ENCODE measurements at places on chromosomes 11 and 22. TPM values are rescaled to one million over a fixed set of nuclear protein-coding genes. Genes with fewer than 3 reads are reported as not detected.
A peak's percentile ranks its signal among the peaks of the same experiment; 100 is the strongest.

Gene TRIOBP
- total RNA-seq = 24.8 TPM

DNA sequence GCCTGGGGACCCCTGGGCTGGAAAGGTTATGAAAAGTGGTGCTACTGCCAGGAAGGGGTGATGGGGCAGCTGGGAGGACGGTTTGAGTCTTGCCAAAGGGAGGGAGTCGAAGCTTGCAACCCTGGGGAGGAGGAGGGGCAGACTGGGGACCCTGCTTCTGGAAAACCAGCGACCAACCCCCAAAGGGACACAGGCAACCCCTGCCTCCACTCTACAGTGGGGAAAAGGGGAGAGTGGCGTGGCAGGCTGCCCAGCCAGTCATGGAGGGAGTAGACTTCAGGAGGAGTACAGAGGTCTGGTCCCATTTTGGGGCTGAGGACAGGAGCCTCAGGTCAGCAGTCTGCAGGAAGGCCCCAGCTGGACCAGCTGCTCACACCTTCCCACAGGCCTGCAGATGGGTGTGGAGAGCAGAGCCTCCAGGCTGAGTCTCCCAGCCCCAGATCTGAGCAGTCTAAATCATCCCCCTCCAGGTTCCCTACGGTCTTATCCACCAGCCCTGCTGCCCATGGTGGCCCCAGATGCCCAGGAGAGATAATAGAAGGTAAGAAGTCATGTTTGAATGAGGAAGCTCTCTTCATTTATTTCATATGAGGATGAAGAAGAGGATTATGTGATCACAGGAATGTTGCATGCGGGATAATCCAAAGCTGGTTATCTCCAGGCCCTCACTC, 3.3 kb downstream of the DDT start:
- H3K27me3 ChIP-seq = no peaks in the 10 kb centered on the region
- DNase-seq = no peak
- no peak overlapping the region for H3K4me3 ChIP-seq
- H3K27ac ChIP-seq = no peak overlapping the region

- H3K27ac ChIP-seq = no peak overlapping the region
- H3K4me3 ChIP-seq = no peak overlapping the region
- no peak for DNase-seq
- H3K27me3 ChIP-seq = no peaks in the 10 kb centered on the region
Observed at GRCh38 chr11:96111308-96111707, 187.4 kb upstream of the MTMR2 start.

GRCh38 chr22:50165436-50166123, 5.0 kb upstream of the PANX2 start:
- no peak overlapping the region for H3K4me3 ChIP-seq
- no peaks in the 10 kb centered on the region for H3K36me3 ChIP-seq
- no peak overlapping the region for H3K27ac ChIP-seq

- no peaks in the 10 kb centered on the region for H3K4me1 ChIP-seq
- DNase-seq = no peak
- no peak overlapping the region for H3K4me3 ChIP-seq
Observed at GRCh38 chr22:17590586-17590985, 27.3 kb downstream of the SLC25A18 start.

DNA sequence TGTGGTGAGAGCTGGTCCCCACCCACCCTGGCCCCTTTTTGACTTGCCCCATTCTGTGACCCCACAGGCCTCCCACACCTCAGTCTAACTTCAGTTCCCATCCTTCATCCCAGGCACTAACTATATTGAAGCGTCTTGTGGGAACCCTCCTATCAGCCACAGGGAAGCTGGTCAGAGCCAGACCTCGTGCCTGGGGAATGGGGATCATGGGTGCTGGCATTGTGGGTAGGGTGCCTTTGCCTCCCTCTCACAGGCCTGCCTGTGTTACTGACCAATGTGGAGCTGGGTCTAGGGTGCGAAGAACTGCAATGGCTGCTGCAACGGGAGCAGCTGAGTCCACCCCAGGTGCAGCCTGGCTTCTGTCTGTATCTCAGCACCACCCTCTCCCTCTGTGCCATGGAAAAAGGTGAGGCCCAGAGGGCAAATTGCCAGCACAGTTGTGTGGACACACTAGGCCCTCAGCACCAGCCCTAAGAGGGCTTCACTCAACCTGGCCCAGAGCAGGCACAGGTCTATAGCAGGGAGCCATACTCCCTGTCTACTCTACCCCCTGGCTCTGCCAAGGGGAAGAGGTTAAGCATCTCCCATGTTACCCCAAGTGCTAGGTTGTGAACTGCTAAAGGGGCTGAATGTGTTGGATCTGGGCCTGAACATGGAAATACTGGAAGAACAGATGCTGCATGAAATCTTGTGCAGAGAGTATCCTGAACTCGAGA, 37.3 kb downstream of the RRP8 start:
- no peak overlapping the region for H3K27ac ChIP-seq
- H3K4me3 ChIP-seq = no peak overlapping the region
- H3K36me3 ChIP-seq = no peaks in the 10 kb centered on the region
- no peaks in the 10 kb centered on the region for H3K4me1 ChIP-seq

Gene SLC6A5
- total RNA-seq = not detected

DNA sequence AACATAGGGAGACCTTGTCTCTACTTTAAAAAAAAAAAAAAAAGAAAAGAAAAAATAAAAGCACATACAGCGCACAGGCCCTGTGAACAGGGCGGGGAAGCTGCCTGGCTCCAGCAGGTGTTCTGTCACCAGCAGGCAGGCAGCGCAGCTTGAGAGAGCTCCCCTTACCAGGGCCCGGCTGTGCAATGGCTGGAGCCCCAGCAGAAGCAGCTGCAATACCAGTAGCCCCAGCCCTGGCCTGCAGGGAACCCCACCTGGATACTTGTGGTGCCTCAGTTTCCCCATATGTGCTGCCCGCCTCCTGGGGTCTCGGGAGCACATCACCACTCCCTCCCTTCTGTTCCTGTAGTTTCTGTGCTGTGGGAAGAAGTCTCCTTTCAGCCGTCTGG, 12.3 kb downstream of the TSPAN32 start:
- H3K27me3 ChIP-seq = no peaks in the 10 kb centered on the region
- H3K4me1 ChIP-seq = peaks cover 4% of the 10 kb centered on the region
- DNase-seq = no peak
- H3K27ac ChIP-seq = no peak overlapping the region
- H3K36me3 ChIP-seq = no peaks in the 10 kb centered on the region
- no peak overlapping the region for H3K4me3 ChIP-seq

Gene PPFIBP2
- total RNA-seq = 10.6 TPM

Gene UPK3A
- total RNA-seq = not detected

- DNase-seq = no peak
- no peaks in the 10 kb centered on the region for H3K27me3 ChIP-seq
- H3K36me3 ChIP-seq = peaks cover 38% of the 10 kb centered on the region
- H3K4me1 ChIP-seq = peaks cover 13% of the 10 kb centered on the region
- H3K4me3 ChIP-seq = no peak overlapping the region
Observed at GRCh38 chr11:72235351-72236057, 8.5 kb downstream of the PHOX2A start.

DNA sequence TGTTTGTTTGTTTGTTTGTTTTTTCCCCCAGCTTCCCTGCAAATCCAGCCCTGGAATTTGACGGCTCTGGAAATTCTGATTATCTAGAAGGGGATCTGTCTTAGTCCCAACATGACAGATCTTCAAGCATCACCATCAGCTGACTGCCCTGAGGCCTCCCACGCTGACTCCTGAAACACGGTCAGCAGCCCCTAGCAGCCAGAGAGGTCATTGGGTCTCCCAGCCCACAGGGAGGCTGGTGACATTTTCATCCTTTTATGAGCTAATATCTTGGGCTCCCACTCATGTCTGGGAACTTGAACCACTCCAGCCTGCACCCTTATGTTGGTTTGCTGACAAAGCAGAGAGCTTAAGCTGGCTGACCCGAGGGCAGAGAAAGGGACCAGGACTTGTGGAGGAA, 66.0 kb upstream of the TIMP3 start:
- H3K27me3 ChIP-seq = peaks cover 15% of the 10 kb centered on the region
- H3K4me3 ChIP-seq = no peak overlapping the region
- H3K4me1 ChIP-seq = no peaks in the 10 kb centered on the region
- no peak overlapping the region for H3K27ac ChIP-seq
- no peaks in the 10 kb centered on the region for H3K36me3 ChIP-seq

Gene ZC3H12C
- 3.0 TPM for total RNA-seq

- no peaks in the 10 kb centered on the region for H3K27me3 ChIP-seq
- H3K4me1 ChIP-seq = no peaks in the 10 kb centered on the region
- no peaks in the 10 kb centered on the region for H3K36me3 ChIP-seq
- H3K4me3 ChIP-seq = no peak overlapping the region
Observed at GRCh38 chr11:82406611-82407010, 327.1 kb downstream of the FAM181B start.

DNA sequence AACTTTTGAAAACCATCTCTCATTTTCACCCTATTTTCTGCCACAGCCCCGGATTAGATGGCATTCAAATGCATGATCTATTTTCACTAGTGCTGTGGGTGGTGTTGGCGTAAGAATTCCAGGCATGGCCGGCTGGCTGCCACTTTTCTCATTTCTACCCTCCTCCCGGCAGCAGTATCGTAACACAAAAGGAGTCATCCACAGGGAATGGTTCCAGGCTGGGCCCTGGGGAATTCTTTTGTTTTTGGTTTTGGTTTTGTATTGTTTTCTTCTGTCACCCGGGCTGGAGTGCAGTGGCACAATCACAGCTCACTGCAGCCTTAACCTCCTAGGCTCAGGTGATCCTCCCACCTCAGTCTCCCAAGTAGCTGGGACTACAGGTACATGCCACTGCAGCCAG, 13.8 kb downstream of the JAML start:
- no peaks in the 10 kb centered on the region for H3K27me3 ChIP-seq
- no peak overlapping the region for H3K27ac ChIP-seq
- H3K4me1 ChIP-seq = peaks cover 48% of the 10 kb centered on the region
- no peak for DNase-seq

GRCh38 chr11:83706566-83706965, 420.4 kb upstream of the CCDC90B start:
- no peaks in the 10 kb centered on the region for H3K36me3 ChIP-seq
- no peak overlapping the region for H3K27ac ChIP-seq
- H3K4me1 ChIP-seq = no peaks in the 10 kb centered on the region
- H3K27me3 ChIP-seq = no peaks in the 10 kb centered on the region
- DNase-seq = no peak

DNA sequence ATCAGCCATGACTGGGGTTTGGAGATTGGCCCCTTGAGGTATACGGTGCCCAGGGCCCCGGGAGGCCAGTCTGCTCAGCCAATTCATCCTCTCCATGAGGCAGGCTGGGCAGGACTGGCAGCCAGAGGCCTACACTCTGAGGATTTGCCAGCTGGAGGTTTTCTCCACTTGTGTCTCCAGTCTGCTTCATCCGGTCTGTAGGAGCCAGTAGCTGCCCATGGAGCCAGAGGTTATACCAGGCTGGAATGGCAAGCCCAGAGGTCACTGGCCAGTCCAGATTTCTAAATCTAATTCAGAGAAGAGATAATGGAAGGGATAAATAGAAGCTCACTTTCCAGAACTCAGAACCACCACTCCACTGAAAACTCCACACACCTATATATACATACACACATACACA, 10.0 kb downstream of the FHIP1B start:
- H3K27me3 ChIP-seq = no peaks in the 10 kb centered on the region
- H3K36me3 ChIP-seq = peaks cover 49% of the 10 kb centered on the region
- DNase-seq = no peak
- no peak overlapping the region for H3K4me3 ChIP-seq
- H3K4me1 ChIP-seq = no peaks in the 10 kb centered on the region

Gene NXPE1
- not detected for total RNA-seq

Gene PKP3
- 0.30 TPM for total RNA-seq

- H3K36me3 ChIP-seq = peaks cover 19% of the 10 kb centered on the region
- H3K4me1 ChIP-seq = peaks cover 44% of the 10 kb centered on the region
- no peak overlapping the region for H3K27ac ChIP-seq
- no peak overlapping the region for H3K4me3 ChIP-seq
- no peaks in the 10 kb centered on the region for H3K27me3 ChIP-seq
Observed at GRCh38 chr11:63873311-63873710, 34.4 kb downstream of the MARK2 start.

Gene OR1S2
- not detected for total RNA-seq

DNA sequence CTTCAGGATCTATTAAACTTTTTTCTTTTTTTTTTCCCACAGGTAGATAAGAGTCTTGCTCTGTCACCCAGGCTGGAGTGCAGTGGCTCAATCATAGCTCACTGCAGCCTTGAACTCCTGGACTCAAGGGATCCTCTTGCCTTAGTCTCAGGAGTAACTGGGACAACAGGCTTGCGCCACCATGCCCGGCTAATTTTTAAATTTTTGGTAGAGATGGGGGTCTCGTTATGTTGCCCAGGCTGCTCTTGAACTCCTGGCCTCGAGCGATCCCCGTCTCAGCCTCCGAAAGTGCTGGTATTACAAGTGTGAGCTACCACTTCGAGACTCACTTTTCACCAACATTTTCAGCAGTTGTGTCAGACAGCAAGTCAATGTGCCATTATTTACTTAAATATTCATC, 962 bp downstream of the SIRT3 start:
- no peak for DNase-seq
- H3K36me3 ChIP-seq = peaks cover 13% of the 10 kb centered on the region
- H3K4me1 ChIP-seq = peaks cover 25% of the 10 kb centered on the region
- H3K4me3 ChIP-seq = peak overlapping the region; percentile 90

- H3K27me3 ChIP-seq = no peaks in the 10 kb centered on the region
- H3K36me3 ChIP-seq = peaks cover 87% of the 10 kb centered on the region
Observed at GRCh38 chr22:35409783-35410662, 10.1 kb downstream of the MCM5 start.

DNA sequence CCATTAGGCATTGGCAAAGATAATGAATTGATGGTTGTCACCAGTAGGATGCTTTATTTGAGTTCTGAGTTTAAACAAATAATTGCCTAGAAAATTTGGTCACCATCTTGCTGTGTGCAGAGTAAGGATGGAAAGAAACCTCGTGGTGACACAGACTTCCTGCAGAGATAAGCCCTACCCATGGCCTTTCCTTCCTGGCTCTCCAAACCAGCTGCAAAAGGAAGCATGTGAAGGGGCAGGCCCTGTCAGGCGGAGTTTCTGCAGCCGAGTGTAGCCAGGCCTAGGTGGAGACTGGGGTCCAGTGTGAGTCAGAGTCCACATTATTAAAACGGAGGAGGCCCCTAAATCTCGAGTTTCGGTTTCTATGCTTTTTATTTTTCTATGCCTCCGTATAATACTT, 83.1 kb upstream of the ADSL start:
- peaks cover 57% of the 10 kb centered on the region for H3K36me3 ChIP-seq
- H3K4me1 ChIP-seq = peaks cover 36% of the 10 kb centered on the region
- H3K4me3 ChIP-seq = peak overlapping the region; percentile 54
- DNase-seq = peak; percentile 54
- H3K27me3 ChIP-seq = no peaks in the 10 kb centered on the region

GRCh38 chr11:33500332-33500731, 200.3 kb downstream of the C11orf91 start:
- H3K4me3 ChIP-seq = no peak overlapping the region
- no peak overlapping the region for H3K27ac ChIP-seq
- no peak for DNase-seq
- H3K4me1 ChIP-seq = no peaks in the 10 kb centered on the region

- no peak overlapping the region for H3K27ac ChIP-seq
- no peaks in the 10 kb centered on the region for H3K27me3 ChIP-seq
- H3K4me1 ChIP-seq = no peaks in the 10 kb centered on the region
- H3K36me3 ChIP-seq = no peaks in the 10 kb centered on the region
Observed at GRCh38 chr11:78943841-78944240, 369.2 kb upstream of the NARS2 start.

GRCh38 chr11:101552888-101553287, 30.9 kb downstream of the TRPC6 start:
- H3K4me1 ChIP-seq = no peaks in the 10 kb centered on the region
- H3K27ac ChIP-seq = no peak overlapping the region
- no peak overlapping the region for H3K4me3 ChIP-seq
- no peaks in the 10 kb centered on the region for H3K27me3 ChIP-seq
- H3K36me3 ChIP-seq = no peaks in the 10 kb centered on the region

Gene SHISAL1
- total RNA-seq = not detected

Gene RIMBP3B
- not detected for total RNA-seq

- DNase-seq = no peak
- H3K36me3 ChIP-seq = no peaks in the 10 kb centered on the region
- H3K27me3 ChIP-seq = no peaks in the 10 kb centered on the region
- H3K4me1 ChIP-seq = no peaks in the 10 kb centered on the region
Observed at GRCh38 chr11:102776454-102776853, 4.0 kb downstream of the MMP10 start.

Gene MAJIN
- total RNA-seq = not detected
